Posterior vena cava (tissue), 2 donors: ENCODE measurements at places on chromosomes 16 and 17. TPM values are rescaled to one million over a fixed set of nuclear protein-coding genes. Genes with fewer than 3 reads are reported as not detected.

- DNase-seq, result no peak
Observed at GRCh38 chr16:77191259-77191969, 424 bp downstream of the MON1B start.

DNA sequence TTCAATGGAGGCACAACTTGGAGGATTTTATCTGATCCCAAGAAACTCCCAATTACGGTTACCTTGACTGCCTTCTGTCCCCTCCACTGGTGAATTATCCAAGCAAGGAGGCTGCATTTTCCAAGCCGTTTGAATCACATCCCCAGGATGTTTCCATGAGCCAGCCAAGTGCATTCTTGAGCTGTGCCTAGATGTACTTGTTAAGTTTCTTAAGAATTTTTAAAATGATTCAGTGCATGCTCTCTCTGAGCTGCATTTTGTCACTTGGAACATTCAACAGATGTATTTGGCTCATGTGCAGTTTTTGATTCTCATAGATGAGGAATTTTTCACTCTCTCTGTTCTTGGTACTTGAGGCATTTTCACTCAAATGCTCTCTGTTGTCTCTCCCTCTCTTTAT is 202.6 kb upstream of the MYOCD start:
- DNase-seq, result no peak

GRCh38 chr17:79174905-79175856 is 100.6 kb downstream of the ENGASE start:
- no peak for DNase-seq

DNA sequence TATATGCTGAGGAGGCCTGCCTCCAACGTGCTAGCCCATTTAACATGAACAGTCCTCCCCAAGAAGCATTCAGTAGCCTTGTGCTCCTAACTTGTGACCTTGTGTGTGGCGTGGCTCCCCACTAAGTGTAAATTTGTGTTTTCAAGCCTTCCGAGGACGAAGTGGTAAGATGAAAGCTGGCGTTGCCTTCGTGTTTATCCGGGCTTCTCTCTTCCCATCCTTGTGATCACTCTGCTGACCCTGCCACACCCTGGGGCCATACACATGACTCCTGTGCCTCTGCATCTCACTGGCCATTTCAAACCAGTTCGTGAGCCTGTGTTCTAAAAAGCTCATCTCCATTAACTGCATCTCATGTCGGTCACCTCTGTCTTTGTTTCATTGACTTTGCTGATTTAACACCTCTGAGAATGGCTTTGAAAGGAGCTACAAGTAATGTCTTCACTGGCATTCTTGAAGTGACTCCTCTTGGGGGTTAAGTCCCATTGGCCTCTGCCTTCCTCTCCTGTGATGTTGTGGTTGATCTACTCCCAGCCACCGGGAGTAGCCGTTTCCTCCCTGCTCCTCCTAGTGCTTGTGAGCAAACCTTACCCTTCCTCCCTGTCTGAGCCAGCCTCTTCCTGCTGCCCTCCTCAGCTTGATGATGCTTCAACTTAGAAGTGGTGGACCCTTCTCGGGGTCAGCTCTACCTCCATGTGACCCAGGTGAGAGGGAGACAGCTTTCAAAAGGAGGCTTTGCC is 27.4 kb upstream of the NAGLU start:
- peak; percentile 32 for DNase-seq

The HCRT gene
- total RNA-seq, result not detected

DNA sequence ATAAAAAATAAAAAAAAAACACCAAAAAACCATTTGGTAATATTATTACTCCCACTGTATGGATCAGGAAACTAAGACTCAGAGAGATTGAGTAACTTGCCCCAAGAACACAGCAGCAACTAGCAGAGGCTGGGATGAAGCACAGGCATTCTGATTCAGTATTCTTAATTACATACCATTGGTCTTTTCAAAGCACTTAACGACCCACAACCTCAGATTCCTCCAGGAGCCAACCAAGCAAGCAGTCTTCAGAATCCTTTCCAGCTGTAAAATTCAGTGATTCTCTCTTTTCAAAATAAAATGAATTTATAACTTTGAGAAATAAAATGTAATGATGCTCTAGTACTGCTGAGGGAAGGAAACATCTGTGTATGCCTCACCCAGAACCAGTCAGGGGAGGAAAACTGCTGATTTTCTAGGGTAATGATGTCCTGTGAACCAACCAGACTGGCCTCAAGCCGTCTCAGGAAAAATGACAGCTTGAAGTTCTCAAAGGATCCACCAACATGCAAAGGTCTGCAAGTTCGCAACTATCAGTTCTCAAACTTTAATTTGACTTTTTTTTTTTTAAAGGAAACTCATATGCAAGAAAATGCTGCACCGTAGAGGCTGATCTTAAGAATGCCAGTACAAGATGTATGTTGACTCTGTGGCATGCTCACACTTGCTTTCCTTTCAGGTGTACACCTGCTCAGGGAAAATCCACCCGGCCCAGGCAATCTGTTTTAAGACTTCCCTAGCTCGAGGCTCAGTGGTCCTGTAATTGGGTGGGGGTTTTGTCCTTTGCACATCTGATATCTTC is 9.0 kb downstream of the CUEDC1 start:
- no peak for DNase-seq

The DLX3 gene
- 0.23 TPM for total RNA-seq

The PRAC1 gene
- total RNA-seq, result not detected

DNA sequence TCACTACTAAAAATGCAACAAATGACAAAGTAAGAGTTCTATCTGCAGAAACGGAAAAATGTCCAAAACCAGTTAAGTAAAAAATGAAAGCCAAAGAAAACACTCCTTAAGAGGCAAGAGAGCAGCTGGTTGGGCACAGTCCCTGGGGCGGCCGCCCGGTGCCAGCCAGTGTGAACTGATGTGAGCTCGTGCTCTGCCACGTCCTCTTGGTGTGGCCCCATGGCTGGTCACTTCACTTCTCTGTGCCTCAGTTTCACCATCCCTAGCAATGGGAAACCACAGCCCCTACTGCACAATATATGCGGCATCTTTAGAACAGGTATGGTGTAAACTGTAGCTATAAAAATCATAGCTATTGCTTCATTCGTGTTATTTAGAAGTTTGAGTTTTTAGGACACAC is 21.2 kb downstream of the USP36 start:
- peak; percentile 74 for DNase-seq

DNA sequence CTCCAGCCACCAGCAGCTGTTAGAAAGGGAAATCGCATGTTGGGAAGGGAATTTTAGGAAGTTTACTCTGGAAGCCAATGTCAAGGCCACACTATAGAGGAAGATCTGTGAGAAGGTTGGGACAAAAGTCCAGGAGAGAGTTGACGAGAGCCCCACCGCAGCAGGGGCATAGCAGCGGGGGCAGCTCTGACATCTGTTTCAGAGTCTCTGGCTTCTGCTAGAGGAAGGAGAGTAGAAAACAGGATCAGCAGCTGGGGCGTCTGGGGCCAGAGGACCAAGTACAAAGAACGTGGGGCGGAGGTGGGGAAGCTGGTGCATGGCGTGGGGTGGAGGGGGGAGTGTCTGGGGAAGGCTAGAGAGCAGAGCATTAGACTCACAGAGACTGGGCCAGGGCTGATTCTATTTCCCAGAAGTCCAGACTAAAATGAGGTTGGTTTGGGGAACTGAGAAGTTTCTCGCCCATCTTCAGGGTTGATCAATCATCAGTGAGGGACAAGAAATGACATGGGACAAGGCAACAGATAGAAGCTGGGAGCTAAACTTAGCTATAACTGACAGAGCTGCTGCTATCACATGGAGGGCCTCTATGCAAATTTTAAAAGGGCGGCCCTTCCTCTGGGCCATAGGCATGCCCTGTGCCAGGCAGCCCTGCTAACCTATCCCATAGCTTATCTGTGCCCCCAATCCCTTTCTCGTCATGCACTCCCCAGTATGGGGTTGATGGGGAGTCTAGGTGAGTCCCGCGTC is 1.2 kb downstream of the RABEP2 start:
- DNase-seq, result no peak

GRCh38 chr17:7016418-7016817 is 4.0 kb downstream of the RNASEK start:
- DNase-seq, result peak; percentile 55

GRCh38 chr16:2854700-2855309 is 3.2 kb downstream of the PRSS22 start:
- peak; percentile 24 for DNase-seq
